Activated naive CD4-positive, alpha-beta T cell treated with anti-CD3 and anti-CD28 coated beads, Interleukin-2, amount 50 U/mL, for 72 hours (primary cell): ENCODE measurements at places on chromosomes 6 and 20.

DNA sequence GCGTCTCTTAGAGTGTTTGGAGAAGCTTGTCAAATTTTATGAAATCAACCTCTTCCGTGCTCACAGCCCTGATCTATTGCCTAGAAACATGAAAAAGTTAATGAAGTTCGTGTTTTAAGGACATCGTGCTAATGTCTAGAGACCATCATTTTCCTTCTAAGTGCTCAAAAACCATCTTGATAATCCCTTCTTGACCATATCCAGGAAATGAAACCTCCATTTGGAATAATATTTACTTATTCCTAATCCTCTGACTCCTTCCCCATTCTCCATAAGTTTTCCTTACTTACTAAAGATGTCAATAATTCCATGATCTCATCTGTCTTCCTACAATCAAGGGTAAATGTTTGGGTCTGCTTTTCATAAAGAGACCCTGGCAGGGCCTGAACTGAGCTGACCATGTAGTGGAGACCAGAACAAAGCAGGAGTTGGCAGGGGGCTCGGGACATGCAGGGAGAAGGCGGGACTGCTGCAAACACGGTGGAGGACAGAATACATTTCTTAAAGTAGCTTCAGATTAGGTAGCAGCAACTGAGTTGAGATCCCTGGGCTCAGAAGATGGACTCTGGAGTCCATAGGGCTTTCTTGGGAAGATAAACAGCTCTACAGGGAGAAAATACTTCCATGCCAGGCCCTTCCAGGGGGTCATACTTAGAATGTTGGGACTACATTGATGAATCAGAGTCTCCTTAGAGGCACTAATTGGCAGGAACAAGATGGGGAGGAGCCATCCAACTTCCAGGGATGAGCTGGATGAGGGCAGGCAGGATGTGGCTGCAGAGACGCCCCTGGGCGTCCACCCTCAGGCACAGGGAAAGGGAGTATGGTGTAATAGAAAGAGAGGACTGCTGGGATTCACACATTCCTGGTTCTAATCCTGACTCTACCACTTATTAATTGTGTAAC, 100.7 kb downstream of the RIN2 start:
- DNase-seq, result no peak

GRCh38 chr6:43061861-43062260, 2.4 kb downstream of the KLC4 start:
- DNase-seq, result no peak

GRCh38 chr6:161903584-161904212, 629.8 kb upstream of the AGPAT4 start:
- no peak for DNase-seq

- DNase-seq, result no peak
These were observed 277 bp downstream of the ADGRB3 start for GRCh38 chr6:68635412-68635705.

DNA sequence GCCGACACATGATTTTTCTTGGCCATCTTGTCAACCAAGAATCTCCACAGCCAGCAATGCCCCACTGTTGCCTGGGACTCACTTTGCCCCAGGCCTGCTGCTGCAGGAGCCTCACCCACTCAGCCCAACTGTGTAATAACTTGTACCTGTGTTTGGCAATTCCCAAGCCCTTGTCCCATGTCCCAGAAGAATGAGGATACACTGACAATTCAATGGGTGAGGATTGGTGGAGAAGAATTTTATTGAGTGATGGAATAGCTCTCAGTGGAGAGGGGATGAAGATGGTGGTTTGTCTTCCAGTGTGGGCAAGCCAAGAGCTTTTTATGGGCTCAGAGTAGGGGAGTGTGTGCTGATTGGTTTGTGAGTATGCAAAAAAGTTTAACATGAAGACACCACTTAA, 861.9 kb downstream of the TFAP2A start:
- DNase-seq, result no peak
